A549 (cell line): ENCODE measurements at places on chromosomes 13 and 19. TPM values are rescaled to one million over a fixed set of nuclear protein-coding genes. Genes with fewer than 3 reads are reported as not detected.

- no peak for DNase-seq
Measured at GRCh38 chr19:44648631-44649251, 5.0 kb downstream of the PVR start.

- no peak for DNase-seq
Measured at GRCh38 chr13:99191336-99191899, 9.2 kb upstream of the UBAC2 start.

- no peak for DNase-seq
Measured at GRCh38 chr13:67410645-67411044, 180.5 kb upstream of the PCDH9 start.

- no peak for DNase-seq
Measured at GRCh38 chr19:31290931-31291590, 58.2 kb downstream of the TSHZ3 start.

GRCh38 chr13:37484056-37484455, 114.5 kb downstream of the POSTN start:
- DNase-seq = no peak

Gene S1PR4
- 0.08 to 0.33 TPM (median 0.17 TPM) in 3 replicates for polyA plus RNA-seq

Gene CEBPA
- polyA plus RNA-seq = 6.2 to 6.6 TPM (median 6.3 TPM) in 3 replicates

Gene IGFLR1
- 13.4 to 15.9 TPM (median 14.4 TPM) in 3 replicates for polyA plus RNA-seq
